ENCODE measurements at places on chromosomes 3 and 15.

GRCh38 chr3:33547101-33547500, 106.9 kb upstream of the UBP1 start:
- DNase-seq, result no peak

DNA sequence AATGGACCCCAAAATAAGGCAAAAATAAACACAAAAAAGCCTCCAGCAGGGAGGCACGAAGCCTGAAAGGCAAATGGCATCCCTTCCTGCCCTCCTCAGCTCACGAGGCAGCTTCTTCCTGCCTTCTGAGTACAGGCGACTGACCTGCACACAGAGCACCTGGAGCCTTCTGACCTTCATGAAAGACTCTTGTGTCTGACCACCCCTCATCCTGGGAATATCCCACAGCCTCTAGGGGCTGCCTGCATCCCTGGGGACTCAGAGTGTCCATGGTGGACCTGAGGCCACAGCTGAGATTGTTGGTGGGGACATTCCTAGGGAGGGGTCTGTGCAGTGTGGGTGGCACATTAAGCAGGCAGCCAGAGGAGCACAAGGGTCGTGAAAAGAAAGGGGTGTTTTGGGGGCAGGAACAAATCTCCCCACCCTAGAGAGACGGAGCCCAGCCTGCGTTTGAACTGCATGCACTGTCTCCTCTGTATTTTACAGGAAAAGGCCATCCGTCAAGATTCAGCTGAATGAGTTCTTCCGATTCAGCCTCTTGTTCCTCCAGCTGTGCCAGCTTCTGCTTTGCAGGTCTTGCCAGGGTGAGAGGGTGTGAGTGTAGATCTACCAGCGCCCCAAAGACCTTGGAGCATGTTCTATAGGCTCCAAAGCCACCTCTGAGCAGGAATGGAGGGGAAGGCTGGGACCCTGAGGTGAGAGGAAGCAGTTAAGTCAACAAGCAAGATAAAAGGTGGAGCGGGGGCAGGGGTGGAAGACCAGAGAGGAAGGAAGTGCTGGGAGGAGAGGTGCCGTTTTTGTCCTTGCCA, 80.4 kb upstream of the MEF2A start:
- DNase-seq, result no peak

GRCh38 chr3:115322901-115323300, 175.8 kb upstream of the ZBTB20 start:
- DNase-seq, result no peak

- DNase-seq, result no peak
These were observed 28.3 kb downstream of the RPLP1 start for GRCh38 chr15:69480932-69481331.

DNA sequence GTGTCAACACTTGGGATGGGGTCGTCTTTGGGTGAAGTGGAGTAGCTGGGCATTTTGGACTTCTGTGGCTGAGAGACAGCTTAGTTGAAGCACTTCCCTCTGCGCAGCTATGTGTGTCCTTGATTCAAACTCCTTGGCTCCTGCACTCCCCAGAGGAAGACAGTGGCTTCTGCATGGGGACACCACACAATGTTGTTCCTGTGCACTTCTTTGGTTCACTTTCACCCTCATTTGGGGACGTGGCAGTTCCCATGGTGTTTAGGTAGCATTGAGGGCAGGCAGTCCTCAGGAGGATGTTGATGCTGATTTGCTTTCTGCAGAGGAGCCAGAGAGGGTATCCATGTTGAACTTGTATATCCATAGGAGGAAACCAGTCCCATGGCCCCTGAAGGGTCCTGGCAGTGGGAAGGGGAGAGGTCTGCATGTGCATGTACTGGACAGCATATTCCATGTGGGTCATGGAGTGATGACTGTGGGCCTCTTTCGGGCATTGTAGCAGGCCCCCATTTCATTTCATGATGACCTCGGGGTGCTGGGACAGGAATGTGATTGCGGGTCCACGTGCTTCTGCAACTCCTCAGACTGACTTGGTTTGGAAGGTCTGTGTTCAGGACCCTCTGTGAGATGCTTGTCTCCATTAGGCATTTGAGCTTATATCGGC, 135.4 kb downstream of the SNRPN start:
- DNase-seq, result no peak
